Stimulated activated CD4-positive, alpha-beta T cell treated with anti-CD3 and anti-CD28 coated beads, Interleukin-2, amount 100 ng/mL, for 48 hours (primary cell): ENCODE measurements at places on chromosomes 4 and X.

DNA sequence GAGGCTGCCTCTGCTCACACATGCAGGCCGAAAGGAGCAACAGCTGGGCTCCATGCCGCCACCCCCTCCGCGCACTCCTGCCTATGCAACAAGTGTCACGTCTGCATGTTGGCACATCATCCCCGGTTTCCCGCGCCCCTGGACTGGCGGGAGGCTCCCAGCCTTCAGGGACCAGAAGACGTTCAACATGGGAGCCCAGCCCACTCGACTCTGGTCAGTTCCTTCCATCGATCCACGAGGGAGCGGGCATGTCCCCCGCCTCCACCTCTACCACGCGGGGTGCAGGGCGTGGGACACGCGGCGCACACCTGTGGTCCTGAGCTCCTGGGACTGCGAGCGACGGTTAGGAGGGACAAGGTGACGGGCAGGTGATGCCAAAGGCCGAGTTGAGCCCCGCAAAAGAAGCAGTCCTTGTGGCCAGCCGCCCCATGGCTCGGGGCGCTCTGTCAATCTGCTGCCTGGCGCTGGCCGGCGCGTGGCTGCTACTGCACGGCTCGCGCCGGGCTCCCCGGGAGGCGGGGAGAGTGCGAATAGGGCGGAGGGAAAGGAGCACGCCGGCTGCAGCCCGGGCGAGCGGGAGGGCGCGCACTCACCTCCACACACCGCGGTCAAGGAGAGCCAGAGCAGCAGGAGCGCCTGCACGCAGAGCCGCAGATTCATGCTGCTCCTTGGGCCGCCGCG lies 645 bp downstream of the APLN start:
- DNase-seq, result no peak

- no peak for DNase-seq
Observed at GRCh38 chr4:38982361-38983095, 49.7 kb downstream of the TMEM156 start.

GRCh38 chrX:40273356-40274050 lies 175.7 kb upstream of the BCOR start:
- no peak for DNase-seq

- no peak for DNase-seq
Observed at GRCh38 chrX:56029188-56029587, 203.0 kb upstream of the KLF8 start.

DNA sequence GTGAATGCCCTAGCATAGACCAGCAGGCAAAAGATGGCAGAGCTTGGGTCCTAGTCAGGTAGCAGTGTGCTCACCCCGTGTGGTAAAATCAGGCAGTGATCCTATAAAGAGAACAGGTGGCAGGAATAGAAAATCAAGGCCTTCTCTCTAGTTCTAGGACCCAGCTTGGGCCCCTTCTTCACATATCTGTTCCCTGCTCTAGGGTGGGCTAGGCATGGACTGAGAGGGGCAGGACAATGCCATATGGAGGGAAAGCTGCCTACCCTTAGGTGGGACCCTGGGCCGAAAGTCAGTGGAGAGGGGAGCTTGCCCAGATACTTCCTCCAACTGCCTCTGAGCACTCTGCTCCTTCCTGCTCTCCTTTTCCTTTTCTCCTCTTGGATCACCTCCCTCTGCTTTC lies 117.4 kb upstream of the NALF2 start:
- no peak for DNase-seq

DNA sequence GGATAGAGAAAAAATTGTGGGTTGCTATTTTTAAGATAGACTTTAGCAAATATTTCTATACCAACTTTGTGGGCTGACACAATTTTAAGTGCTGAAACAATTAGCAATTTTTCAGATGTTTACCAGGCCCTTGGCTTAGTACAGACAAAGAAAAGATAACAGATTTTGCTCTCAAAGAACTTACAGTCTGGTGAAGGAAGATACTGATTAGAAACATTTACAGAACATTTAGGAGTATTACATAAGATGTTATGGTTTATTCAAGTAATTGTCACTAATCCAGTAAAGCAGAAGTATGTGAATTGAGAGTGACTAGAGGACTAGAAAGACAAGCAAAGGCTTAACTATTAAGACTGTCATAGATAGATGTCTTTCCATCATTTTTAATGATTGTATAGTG lies 35.3 kb upstream of the NDUFC1 start:
- no peak for DNase-seq

- no peak for DNase-seq
Observed at GRCh38 chr4:102428122-102428521, 73.0 kb upstream of the NFKB1 start.

DNA sequence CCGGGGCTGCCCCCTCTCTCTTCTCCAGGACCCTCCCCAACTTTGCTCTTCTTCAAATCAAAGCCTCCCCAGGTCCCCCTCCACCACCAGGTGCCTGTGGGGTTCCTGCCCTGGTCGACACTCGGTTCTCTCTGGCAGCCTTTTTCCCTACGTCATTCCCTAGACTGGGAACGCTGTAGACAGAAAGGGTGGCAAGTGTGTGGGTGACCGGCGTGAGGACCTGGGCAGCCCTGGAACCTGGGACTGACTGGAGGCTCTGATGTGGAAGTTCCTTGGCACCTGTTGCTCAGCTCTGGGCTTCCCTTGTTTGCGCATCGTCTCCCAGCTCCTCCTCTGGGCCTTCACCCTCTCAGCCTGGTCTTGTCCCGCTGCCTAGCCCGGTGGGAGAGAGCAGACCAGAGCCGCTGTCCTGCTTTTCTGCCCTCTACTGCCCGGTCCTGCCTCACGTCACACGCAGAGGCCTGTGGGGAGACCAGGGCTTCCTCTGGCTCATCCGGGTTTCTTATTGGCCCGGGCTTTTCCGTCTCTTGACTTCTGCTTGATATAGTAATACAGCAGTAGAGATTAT lies 1.3 kb downstream of the TACC3 start:
- DNase-seq, result no peak
